ENCODE measurements at places on chromosomes 3 and 15.

DNA sequence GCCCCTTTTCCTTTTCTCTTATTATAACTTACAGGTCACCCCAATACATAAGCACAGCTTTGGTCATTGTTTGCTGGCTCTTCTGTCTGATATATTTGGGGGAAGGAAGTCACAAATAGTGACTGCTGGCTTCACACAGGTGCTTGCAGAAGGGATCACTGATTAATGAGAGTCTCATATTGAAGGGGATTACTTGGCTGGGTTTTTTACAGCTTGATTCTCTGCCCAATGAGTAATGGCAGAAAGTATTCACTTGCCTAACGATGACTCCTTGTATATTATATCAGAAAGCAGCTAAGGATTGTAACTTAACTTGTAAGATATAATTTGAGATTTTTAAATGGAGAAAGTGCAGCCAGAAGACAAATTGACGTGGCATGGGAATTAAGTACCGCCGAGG lies 119.3 kb upstream of the PFN2 start:
- DNase-seq: no peak

GRCh38 chr3:190323246-190323626 lies 990 bp upstream of the CLDN1 start:
- DNase-seq: no peak

GRCh38 chr3:106813742-106814141 lies 563.5 kb upstream of the CCDC54 start:
- no peak for DNase-seq

GRCh38 chr3:156906275-156906674 lies 80.1 kb downstream of the LEKR1 start:
- no peak for DNase-seq

GRCh38 chr15:91243826-91244225 lies 143.8 kb downstream of the SV2B start:
- no peak for DNase-seq

DNA sequence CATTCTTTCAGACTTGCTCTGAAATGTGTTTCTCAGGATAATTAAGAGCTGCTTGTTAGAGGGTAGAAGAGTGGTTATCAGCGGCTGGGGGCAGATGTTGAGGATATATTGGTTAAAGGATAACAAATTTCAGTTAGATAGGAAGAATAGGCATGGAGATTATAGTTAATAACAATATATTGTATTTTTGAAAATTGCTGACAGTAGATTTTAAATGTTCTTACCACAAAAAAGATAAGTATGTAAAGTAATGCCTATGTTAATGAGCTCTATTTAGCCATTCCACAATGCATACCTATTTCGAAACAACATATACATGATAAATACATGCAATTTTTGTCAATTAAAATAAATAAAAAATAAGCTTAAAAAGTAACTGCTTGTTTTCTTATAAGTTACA lies 123.3 kb downstream of the SERPINI1 start:
- no peak for DNase-seq

All from omental fat pad (tissue), 4 donors.